GM23248 (cell line): ENCODE measurements at places on chromosomes 7 and 10. TPM values are rescaled to one million over a fixed set of nuclear protein-coding genes. Genes with fewer than 3 reads are reported as not detected.

DNA sequence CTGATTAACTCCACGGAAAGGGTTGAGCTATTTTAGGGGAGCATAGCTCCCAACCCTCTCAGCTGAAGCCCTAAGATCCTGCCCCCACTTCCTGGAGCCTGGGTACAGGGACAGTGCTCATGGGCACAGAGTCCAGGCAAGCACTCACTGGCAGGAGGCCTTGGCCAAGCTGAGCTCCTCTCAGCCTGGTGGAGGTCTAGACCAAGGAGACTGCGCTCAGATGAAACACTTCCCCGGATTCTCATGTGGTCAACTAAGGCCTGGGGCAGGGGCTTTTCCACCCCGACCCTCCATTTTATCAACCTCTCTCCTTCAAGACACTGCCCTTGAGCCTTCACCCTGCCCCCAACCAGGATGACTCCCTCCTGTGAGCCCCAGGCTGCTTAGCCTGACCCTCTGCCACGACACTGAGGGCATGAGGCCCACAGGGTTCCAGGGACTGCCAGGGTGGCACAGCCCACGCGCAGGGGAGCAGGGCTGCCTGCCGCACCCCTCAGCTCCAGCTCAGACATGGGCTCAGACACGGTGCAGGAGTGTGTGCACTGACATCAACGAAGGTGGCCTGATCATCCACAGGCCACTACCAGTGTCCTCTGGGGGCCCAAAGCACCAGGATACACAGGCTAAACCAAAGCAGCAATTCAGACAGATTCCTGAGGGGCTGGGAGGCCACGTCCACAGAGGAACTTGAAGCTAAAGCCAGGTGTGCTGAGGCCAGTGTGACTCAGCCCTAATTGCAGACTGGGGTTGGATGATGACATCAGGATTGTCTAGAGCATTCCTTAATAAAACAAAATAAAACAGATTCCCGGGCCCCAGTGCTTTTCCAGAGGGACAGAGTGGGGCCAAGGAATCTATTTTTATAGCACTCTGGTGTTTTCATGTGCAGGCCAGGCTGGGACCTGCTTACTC lies 18.8 kb downstream of the CHAT start:
- DNase-seq: peak; percentile 27
- H3K4me1 ChIP-seq: no peaks in the 10 kb centered on the region
- H3K27me3 ChIP-seq: peaks cover 59% of the 10 kb centered on the region
- H3K27ac ChIP-seq: no peak overlapping the region
- no peak overlapping the region for H3K4me3 ChIP-seq

GRCh38 chr10:104264783-104265182 lies 4.2 kb upstream of the GSTO2 start:
- no peak overlapping the region for H3K27ac ChIP-seq
- peaks cover 91% of the 10 kb centered on the region for H3K36me3 ChIP-seq
- DNase-seq: no peak
- H3K4me1 ChIP-seq: peaks cover 22% of the 10 kb centered on the region

The LIPA gene
- polyA plus RNA-seq: 134 and 137 TPM in 2 replicates

The AKR1B15 gene
- not detected in 2 replicates for polyA plus RNA-seq

DNA sequence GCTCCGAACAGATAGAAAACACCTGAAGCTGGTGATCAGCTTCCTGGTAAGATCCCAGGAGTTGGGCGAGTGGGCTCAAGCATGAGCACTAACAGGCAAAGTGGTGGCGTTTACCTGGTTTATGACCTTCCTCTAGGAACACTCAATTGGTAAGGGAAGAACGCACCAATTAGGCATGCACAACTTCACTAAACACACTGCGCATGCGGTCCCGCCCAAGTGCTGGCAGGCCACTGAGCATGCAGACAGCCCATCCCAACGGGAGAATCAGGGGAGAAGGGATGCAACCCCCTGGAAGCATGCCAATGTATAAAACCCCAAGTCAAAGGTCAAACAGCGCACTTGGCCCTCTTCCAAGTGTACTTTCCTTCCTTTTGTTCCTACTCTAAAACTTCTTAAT lies 70.4 kb downstream of the LYZL2 start:
- no peaks in the 10 kb centered on the region for H3K4me1 ChIP-seq
- H3K4me3 ChIP-seq: no peak overlapping the region
- H3K27ac ChIP-seq: no peak overlapping the region
- DNase-seq: no peak
- H3K27me3 ChIP-seq: no peaks in the 10 kb centered on the region

DNA sequence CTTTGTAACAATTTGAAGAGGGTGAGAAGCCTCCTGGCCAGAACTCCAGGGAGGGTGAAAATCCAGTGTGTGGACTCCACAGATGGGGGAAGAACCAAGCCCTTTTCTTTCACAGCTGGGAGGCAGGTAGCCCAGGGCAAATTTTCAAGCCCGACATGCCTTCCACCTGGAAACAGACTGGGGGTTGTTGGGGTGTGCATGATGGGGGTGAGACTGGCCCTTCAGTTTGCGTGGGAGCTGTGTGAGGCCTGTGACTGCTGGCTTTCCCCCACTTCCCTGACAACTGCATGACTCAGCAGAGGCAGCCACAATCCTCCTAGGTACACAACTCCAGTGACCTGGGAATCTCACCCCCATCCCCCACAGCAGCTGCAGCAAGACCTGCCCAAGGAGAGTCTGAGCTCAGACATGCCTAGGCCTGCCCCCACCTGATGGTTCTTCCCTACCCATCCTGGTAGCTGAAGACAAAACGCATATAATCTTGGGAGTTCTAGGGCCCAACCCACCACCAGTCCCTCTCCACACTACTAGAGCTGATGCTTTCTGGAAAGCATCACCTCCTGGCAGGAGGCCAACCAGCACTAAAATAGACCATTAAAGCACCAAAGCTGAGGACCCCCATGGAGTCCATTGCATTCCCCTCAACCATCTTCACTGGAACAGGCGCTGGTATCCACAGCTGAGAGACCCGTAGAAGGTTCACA lies 445.4 kb downstream of the TFEC start:
- no peak overlapping the region for H3K4me3 ChIP-seq
- no peak for DNase-seq
- H3K27ac ChIP-seq: no peak overlapping the region
- H3K36me3 ChIP-seq: no peaks in the 10 kb centered on the region
- no peaks in the 10 kb centered on the region for H3K27me3 ChIP-seq

The HGF gene
- polyA plus RNA-seq: 1.5 and 2.3 TPM in 2 replicates

The PDE6C gene
- polyA plus RNA-seq: 0.08 TPM in 1 of 2 replicates, not detected in the other

- H3K27me3 ChIP-seq: no peaks in the 10 kb centered on the region; the same call in 1 of the 2 replicates
- no peak overlapping the region for H3K27ac ChIP-seq
- H3K36me3 ChIP-seq: no peaks in the 10 kb centered on the region
- DNase-seq: no peak
- no peaks in the 10 kb centered on the region for H3K4me1 ChIP-seq
Measured at GRCh38 chr7:1316086-1316485, 83.4 kb downstream of the UNCX start.

DNA sequence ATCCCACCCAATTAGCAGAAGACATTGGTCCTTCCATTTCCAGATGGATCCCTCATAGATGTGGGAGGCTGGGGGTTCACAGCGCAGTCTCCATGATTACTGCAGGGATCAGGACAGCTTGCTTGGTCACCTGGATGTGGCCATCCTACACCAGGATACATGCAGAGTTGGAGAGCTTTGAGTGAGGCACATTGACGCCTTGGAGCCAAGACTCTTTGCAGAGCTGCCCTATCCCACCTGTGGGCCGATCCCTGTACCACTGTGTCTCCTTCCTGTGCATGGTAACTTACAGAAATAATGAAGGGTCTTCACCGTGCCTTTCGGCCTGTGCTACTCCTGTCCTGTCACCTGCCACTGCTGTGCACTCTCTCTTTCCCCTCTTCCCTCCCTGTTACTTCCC lies 444.8 kb downstream of the GLRX3 start:
- no peak for DNase-seq
- H3K36me3 ChIP-seq: no peaks in the 10 kb centered on the region
- no peaks in the 10 kb centered on the region for H3K4me1 ChIP-seq
- H3K27ac ChIP-seq: no peak overlapping the region
- no peak overlapping the region for H3K4me3 ChIP-seq

The NYAP1 gene
- polyA plus RNA-seq: not detected in 2 replicates

GRCh38 chr7:54330216-54330800 lies 211.9 kb upstream of the VSTM2A start:
- no peak overlapping the region for H3K27ac ChIP-seq
- no peaks in the 10 kb centered on the region for H3K4me1 ChIP-seq

DNA sequence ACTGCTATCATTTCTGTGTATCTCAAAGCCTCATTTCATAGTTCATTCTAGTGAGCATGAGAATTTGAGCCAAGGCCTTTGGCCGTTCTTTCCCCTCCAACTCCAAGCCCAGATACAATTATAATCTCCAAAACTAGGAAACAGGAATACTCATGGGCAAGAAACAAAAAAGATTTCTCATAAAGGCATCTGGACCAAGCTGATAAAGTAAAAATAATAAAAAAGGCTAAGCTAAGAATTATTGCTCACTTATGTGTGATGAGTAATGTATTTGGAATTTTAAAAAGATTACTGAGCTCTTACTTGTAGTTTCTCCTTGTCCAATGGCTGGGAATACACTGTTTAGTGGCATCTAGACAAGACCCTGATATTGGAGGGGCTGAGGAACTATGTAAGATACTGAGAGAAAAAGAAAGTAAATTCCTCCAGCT lies 196.4 kb upstream of the POM121L12 start:
- H3K27ac ChIP-seq: no peak overlapping the region
- H3K27me3 ChIP-seq: no peaks in the 10 kb centered on the region
- no peak for DNase-seq
- H3K36me3 ChIP-seq: no peaks in the 10 kb centered on the region
- no peak overlapping the region for H3K4me3 ChIP-seq
- H3K4me1 ChIP-seq: no peaks in the 10 kb centered on the region

- DNase-seq: no peak
- no peaks in the 10 kb centered on the region for H3K27me3 ChIP-seq
- H3K36me3 ChIP-seq: no peaks in the 10 kb centered on the region
- H3K27ac ChIP-seq: no peak overlapping the region
- no peak overlapping the region for H3K4me3 ChIP-seq
- H3K4me1 ChIP-seq: no peaks in the 10 kb centered on the region
Measured at GRCh38 chr10:74450602-74451001, 299.6 kb downstream of the ADK start.

DNA sequence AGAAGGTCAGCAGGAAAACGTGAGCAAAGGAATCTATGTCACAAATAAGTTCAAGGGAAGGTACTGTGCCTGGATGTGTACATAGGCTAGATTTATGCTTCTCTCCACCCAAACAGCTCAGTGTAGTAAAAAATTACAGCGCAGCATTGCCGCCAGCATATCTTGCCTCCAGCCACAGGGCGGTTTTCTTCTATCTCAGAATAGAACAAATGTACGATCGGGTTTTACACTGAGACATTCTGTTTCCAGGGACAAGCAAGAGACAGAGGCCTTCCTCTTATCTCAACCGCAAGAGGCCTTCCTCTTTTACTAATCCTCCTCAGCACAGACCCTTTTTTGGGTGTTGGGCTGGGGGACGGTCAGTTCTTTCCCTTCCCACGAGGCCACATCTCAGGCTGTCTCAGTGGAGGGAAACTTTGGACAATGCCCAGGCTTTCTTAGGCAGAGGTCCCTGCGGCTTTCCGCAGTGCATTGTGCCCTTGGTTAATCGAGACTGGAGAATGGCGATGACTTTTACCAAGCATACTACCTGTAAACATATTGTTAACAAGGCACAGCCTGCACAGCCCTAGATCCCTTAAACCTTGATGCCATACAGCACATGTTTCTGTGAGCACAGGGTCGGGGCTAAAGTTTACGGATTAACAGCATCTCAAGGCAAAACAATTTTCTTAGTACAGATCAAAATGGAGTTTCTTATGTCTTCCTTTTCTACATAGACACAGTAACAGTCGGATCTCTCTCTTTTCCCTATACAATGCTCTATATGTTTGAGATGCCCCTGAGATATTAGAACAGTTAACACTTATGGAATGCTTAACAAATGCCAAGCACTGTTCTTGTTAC lies 11.6 kb upstream of the ABHD11 start:
- no peaks in the 10 kb centered on the region for H3K27me3 ChIP-seq
- H3K4me3 ChIP-seq: no peak overlapping the region
- no peaks in the 10 kb centered on the region for H3K36me3 ChIP-seq
- H3K4me1 ChIP-seq: no peaks in the 10 kb centered on the region
- H3K27ac ChIP-seq: no peak overlapping the region
- DNase-seq: no peak

GRCh38 chr10:47409171-47409865 lies 25.2 kb upstream of the ZNF488 start:
- H3K4me3 ChIP-seq: no peak overlapping the region
- H3K36me3 ChIP-seq: no peaks in the 10 kb centered on the region
- H3K27ac ChIP-seq: no peak overlapping the region
- H3K4me1 ChIP-seq: peaks cover 13% of the 10 kb centered on the region

DNA sequence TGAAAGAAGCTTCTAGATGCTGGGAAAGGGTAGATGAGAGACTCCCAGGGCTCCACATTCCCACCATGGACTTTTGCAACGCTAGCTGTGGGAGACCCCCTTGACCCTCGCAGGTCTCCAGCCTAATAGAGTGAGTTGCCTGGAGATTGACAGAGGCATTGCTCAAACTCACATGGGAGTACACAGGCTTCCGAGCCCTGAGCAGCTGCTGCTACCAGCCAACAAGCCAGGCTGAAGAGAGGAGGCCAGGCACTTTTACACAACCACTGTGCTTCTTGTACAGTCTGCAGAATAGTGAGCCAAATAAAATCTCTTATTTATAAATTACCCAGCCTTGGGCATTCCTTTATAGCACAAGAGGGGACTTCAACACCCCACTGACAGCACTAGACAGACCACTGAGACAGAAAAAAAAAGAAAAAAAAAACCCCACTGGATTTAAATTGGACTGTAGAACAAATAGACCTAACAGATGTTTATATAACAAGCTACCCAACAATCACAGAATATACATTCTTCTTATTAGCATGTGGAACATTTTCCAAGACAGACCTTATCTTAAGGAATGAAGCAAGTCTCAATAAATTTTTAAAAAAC lies 146.2 kb downstream of the ZFAND4 start:
- DNase-seq: no peak
- no peaks in the 10 kb centered on the region for H3K4me1 ChIP-seq
- H3K36me3 ChIP-seq: no peaks in the 10 kb centered on the region
- no peaks in the 10 kb centered on the region for H3K27me3 ChIP-seq
- no peak overlapping the region for H3K4me3 ChIP-seq
- no peak overlapping the region for H3K27ac ChIP-seq

The GFRA1 gene
- 5.2 and 6.7 TPM in 2 replicates for polyA plus RNA-seq

The PLAC9 gene
- polyA plus RNA-seq: 117 and 118 TPM in 2 replicates

DNA sequence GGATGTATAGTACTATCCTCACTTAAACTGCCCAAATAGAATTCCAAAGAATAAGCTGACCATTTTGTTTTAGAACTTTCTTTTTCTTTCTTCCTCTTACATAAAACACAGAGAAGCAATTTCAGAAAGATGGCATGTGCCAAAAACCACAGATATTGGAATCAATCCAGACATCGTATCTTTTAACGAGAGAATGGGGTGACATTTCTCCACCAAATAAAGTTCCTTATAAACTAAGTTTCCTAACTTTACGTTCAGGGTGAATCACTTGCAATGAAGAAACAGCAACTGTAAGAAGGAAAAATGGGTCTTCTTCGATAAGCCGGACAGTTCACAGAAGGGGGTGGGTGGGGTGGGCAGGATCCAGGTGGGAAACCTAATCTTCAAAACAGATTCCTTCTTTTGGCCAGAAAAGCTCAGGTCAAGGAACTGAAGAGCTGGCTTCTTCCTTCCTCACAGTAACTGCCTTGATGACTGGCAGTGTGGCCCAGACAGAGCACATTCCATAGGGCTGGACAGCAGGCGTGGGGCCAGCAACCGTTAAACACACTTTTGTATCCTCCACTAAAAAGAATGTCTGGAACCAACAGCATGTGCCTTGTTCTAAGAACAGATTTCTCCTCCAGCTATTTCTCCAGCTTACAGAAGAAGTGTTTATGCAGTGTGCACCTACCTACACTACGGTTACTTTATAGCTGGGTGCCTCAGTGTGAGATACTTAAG lies 31.5 kb downstream of the CREB3L2 start:
- H3K27me3 ChIP-seq: no peaks in the 10 kb centered on the region
- peak overlapping the region; percentile 93 for H3K27ac ChIP-seq
- DNase-seq: peak; percentile 93
- H3K4me3 ChIP-seq: peak overlapping the region; percentile 49
- peaks cover 8% of the 10 kb centered on the region for H3K36me3 ChIP-seq
- H3K4me1 ChIP-seq: peaks cover 75% of the 10 kb centered on the region
